ENCODE measurements at places on chromosomes 2 and 18.

DNA sequence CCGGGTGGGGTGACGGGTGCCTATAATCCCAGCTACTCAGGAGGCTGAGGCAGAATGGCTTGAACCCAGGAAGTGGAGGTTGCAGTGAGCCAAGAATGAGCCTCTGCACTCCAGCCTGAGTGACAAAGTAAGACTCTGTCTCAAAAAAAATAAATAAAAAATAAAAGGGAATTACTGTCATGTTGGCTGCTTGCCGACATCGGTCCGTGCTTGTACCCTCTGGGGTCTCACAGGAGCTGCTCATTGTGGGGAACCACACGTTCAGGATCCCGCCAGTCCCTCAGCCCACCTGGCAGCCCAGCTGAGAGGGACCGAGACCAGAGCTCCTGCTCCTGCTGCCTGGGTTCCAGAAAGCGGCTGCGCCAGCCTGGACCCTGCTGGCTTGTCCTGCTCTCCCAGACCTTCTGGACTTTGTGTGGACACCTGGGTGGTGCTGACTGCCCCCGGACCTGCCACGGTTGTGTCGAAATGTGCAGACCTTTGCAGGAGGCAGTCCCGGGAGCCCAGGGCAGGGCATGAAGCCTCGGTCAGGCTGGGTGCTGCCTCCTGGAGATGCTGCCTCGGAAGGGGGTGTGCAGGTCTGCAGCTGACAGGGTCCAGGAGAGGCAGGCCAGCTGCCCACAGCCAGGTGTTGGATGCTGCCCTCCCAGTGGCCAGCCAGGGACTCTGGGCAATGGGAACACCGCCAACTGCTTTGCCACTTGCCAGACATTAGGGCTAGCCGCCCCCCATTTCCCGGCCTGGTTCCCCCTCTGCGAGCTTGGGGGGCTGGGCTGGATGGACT, 16.4 kb downstream of the KLF11 start:
- no peak for DNase-seq

GRCh38 chr2:201654616-201655384, 11.5 kb upstream of the TMEM237 start:
- no peak for DNase-seq

GRCh38 chr18:25136416-25137196, 215.4 kb downstream of the ZNF521 start:
- DNase-seq = no peak

DNA sequence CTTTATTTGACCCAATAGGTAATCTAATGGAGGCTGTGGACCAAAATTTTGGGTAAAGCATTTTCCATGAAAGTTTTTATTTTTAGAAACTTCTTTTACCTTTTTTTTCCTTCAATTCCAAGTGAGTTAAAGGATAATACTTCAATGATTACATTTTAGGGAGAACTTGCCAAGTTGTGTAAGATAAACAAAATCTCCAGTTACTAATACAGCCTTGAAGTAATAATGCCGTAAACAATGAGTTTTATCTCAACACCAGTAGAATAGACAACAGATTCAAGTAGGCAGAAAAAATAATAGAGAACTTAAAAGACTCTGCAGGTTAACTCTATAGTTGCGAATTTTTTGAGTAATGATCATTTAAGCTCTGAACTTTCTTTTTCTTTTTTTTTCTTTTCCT, 807.4 kb downstream of the CNTNAP5 start:
- DNase-seq = no peak

DNA sequence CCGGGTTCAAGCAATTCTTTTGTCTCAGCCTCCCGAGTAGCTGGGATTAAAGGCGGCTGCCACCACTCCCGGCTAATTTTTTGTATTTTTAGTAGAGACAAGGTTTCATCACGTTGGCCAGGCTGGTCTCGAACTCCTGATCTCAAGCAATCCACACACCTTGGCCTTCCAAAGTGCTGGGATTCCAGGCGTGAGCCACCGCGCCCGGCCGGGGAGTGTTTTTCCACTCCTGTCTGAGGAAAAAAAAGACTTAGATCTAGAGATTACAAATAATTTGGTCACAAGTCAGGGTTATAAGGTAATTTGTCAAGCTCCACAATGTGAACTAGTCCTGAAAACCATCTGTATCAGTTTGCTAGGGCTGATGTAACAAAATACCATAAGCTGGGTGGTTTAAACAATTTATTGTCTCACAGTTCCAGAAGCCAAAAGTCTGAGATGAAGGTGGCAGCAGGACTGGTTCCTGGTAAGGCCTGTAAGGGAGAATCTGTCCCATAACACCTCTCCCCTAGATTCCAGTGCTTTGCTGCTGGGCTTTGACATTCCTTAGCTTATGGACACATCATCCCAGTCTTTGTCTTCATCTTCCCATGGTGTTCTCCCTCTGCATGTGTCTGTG, 40.7 kb upstream of the SP3 start:
- no peak for DNase-seq

DNA sequence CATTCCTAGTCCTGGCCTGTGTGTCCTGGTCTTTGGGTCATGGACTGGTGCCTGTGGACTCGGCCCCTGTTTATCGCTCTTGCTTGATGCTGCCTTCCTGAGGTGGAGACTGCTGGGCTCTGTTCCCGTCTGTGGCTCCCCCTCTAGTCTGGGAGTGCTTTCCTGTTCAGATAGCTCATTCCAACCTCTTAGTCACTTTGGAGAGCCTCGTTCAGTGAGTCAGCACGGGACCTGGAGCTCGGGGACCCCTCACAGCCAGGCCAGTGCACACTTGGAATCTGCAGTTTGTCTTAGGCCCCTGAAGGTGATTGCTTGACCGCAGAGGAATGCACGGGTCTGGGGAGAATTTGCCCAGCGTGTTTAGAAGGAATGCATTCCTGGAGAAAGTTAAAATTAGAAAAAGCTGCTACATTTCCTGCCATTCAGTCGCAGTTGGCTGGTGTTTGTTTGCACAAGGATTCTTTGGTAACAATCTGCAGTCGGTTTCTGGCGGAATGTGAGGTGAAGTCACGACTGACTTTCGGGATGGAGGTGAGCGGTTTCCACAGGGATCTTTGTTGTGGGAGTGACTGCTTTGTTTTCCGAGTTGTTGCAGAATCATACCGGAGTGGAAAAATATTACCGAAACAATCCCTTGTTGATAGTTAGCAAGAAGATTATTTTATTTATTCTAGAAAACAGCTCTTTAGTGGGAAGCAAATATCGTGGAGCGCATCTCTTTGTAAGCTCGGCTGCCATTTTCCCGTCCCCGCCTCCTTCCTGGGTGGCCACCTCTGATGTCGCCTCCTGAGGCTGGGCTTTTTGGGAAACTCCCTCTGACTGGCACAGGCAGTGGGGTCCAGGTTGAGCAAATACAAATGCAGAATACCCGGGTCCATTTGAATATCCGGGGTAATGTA, 29.6 kb downstream of the SH3BP4 start:
- DNase-seq = no peak

DNA sequence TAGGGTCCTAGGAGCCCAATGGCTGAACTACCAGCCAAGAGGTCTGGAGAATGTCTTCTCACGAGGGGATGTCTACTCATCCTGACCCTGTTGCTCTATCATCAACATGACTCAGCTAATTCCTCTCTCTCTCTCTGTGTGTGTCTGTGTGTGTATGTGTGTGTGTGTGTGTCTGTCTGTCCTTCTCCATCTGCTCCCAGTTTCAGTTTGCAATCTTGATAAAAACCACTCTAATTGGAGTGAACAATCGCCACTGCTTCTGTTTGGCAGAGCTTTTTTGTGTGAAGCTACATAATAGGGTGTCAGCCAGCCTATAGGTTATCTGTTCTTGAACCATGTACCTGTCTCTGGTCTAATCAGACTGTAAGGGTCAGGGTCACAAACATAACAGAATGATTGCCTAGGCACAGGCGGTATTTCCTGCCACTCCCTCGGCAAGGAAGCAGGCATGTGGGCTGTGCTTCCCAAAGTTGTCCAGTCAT, 219.8 kb downstream of the SH3BP4 start:
- no peak for DNase-seq

- no peak for DNase-seq
Measured at GRCh38 chr2:15539999-15540398, 21.1 kb downstream of the NBAS start.

GRCh38 chr2:216774620-216775019, 79.3 kb upstream of the IGFBP5 start:
- no peak for DNase-seq

DNA sequence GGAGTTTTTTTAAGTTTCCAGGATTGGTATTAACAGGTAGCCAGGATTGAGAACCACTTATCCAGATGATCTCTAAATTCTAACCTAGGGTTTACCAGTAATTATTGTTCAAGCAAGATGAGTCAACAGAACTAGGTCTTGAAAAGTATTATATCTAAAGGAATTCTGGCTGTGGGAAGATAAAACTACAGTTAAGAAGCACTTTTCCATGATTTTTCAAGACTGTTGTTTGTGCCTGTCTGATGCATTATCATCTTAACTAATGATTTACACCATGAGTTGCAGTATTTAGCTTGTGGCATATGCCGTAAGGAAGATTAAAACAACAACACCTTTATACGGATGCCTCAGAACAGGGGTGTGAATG, 142.2 kb upstream of the CCDC68 start:
- no peak for DNase-seq

GRCh38 chr18:3983351-3983969, 471.6 kb downstream of the DLGAP1 start:
- peak; percentile 35 for DNase-seq

- no peak for DNase-seq
Measured at GRCh38 chr18:56807901-56808300, 156.7 kb downstream of the WDR7 start.

GRCh38 chr2:148517296-148517695, 127.3 kb upstream of the EPC2 start:
- no peak for DNase-seq

DNA sequence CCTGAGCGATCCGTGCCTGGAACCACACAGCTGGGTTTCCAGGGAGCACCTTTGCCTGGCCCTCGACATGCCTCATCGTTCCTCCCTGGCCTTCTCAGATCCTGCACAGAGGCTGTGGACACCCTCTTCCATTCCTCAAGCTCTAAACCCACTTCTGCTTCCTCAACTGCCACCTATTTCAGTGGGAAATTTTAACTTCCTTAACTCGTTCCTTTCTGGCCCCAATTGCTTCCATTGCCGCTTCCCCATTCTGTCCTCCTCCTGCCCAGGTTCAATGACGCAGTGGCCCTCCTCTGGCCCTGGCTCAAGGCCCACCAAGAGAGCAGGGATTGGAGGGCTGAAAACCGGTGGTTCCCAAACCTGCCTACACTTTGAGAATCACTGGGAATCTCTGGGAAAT, 4.8 kb upstream of the B3GNT7 start:
- no peak for DNase-seq

GRCh38 chr18:37412829-37413228, 152.8 kb downstream of the CELF4 start:
- no peak for DNase-seq

DNA sequence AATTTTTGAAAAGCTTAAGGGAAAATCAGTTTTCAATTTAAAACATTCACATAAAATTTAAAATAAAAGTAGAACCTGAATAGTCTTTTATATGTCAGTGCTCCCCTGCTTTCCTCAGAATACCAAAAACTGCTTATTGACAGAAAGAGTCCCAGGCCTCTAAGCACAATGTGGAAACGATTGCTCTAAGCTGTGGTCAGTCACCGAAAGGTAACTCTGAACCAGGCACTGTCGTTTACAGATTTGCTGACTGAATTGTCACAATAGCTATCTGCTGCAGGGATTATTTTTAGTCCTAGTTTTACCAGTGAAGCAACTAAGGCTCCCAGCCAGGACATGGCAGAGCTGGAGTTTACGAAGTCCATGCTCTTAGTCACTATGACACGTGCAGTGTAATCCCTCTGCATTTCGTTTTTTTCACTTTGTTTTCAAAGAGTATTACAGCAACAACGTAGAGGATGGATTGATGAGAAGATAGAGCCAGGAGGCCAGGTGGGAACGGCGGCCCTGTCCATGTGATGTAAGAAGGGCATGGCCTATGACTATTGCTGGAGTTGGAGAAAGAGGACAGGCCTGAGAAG, 28.1 kb upstream of the TMEM247 start:
- DNase-seq = no peak

DNA sequence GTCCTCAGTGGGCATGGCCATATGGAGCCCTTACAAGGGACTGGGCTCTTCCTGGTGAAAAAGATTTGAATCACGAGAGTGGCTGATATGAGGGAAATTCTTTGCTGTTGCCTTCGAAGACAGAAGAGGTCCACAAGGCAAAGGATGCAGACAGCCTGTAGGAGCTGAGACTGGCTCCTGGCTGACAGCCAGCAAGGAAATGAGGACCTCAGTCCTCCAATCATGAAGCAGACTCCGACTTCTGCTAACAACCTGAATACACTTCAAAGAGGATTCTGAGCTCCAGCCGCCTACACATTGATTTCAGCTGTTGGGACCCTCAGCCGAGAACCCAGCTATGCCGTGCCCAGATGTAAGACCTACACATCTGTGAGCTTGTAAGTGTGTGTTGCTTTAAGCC, 3.0 kb upstream of the ST8SIA5 start:
- no peak for DNase-seq
